ENCODE measurements at places on chromosomes 13 and 19. TPM values are rescaled to one million over a fixed set of nuclear protein-coding genes. Genes with fewer than 3 reads are reported as not detected.

DNA sequence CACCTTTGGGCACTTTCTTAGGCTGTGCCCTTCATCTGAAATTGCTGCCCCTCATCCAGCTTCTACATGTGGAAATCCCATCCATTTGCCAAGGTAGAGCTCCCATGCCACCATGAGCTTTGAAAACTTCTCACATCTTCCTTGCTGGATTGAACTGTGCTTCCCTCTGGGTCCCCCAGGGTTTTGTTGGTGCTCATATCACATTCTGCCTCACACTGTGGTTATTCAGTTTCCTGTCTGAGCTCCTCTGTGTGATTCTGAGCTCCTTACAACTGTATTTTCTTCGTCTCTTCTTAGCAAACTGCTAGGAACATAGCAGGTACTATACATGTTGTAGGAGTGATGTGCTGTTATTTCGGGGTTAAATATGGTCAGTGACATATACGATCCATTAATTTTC lies 74.9 kb upstream of the KL start:
- DNase-seq: no peak

DNA sequence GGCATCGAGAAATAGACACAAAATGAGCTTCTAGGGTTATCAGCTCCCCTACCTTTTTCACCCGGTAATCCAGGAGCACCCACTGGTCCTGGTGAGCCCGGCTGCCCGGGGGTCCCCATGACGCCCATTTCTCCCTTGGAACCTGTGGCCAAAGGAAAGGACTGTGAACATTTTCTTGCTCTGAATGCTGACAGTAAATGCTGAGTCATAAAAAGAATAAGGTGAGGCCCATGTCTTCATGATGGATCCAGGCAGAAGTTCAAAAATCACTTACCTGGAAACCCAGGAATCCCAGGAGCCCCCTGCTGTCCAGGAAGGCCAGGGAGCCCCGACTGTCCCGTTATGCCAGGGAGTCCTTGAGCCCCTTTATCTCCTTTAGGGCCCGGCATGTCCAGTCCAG lies 129.2 kb downstream of the COL4A1 start:
- no peak for DNase-seq

DNA sequence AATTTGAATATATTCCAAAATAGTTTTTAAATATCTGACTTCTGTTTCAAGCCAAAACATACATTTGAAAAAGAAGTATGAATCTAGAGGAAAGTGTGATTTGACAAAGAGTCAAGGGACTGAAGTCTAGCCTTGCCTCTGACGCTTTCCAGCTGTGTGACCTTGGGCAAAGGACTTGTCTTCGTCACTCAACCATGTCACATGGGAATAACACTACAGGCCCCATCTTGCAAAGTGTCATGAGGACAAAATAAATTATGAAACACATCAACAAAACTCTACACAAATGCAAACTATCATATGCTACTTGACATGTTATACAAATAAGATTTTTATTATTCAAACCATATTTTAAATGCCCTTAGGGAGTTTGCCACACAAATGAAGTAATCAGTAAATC lies 73.0 kb downstream of the CYSLTR2 start:
- DNase-seq: peak; percentile 67

GRCh38 chr13:23430664-23431063 lies 2.8 kb downstream of the SACS start:
- no peak for DNase-seq

- no peak for DNase-seq
Observed at GRCh38 chr13:112846411-112847115, 122.5 kb upstream of the MCF2L start.

GRCh38 chr19:49663224-49663623 lies 2.4 kb downstream of the IRF3 start:
- no peak for DNase-seq

GRCh38 chr13:113491418-113491883 lies 940 bp upstream of the DCUN1D2 start:
- peak; percentile 11 for DNase-seq

Gene CERS1
- 4.0 TPM for polyA plus RNA-seq

Gene CCDC122
- 5.5 TPM for polyA plus RNA-seq

Gene PPM1N
- 0.17 TPM for polyA plus RNA-seq
